ENCODE measurements at places on chromosomes 13 and 19.
A peak's percentile ranks its signal among the peaks of the same experiment; 100 is the strongest.

- no peak for DNase-seq
Measured at GRCh38 chr13:89980896-89981295, 1366.6 kb upstream of the MIR17HG start.

DNA sequence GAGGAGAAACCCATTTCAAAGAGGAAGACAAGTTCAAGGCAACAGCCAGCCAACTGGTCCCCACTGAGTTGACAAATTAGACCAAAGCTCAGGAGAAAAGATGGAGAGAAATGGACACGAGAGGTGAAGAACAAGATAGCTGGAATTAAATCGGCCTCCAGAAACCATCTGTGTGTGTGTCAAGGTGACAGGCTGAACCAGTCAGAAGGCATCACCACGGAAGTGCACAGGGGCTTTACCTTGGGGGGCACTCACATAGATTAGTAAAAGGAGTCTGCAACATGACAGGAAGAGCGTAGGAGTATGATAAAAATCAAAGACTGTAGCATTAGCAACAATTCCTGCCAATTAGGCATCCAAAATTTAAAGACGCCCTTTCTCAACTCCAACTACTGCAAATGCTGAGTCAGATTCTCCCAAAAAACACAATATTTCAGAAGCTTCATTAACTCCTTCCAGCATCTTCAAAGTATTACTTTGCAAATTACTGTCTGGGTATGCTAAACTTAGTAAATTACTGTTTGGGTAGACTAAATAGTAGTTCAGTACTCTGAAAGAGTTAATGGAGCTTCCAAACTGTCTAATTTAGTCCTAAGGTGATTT lies 66.2 kb downstream of the FOXO1 start:
- no peak for DNase-seq

DNA sequence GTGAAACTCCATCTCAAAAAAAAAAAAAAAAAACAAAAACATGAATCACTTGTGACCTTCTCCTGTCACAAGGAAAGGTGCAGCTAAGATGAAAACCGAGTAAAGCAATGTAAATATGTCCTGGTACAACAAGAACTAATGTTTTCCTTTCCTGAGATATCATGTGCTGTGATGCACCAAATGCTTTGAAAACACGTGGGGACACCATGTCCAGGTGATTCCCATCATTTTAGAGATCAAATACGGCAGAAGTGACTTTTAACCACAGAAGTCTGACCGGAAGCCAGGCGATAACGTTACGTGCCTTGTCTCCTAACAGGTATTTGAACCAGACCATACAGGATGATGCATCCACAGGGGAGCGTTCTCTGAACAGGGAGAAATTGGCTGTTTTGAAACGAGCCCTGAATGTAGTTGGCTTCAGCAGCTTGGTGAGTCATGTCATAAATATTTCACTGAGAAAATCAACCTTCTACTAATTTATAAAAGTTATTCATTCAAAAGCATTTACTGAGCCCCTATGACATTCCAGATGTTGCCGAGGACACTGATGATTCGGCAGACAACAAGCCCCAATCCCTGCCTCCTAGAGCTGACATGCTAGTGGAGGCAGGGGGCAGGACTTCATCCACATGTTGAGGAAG lies 328.1 kb downstream of the MYO16 start:
- DNase-seq = no peak

- DNase-seq = no peak
Measured at GRCh38 chr19:41350735-41351338, 2.9 kb downstream of the TGFB1 start.

- no peak for DNase-seq
Measured at GRCh38 chr13:94119360-94119936, 360.0 kb downstream of the DCT start.

DNA sequence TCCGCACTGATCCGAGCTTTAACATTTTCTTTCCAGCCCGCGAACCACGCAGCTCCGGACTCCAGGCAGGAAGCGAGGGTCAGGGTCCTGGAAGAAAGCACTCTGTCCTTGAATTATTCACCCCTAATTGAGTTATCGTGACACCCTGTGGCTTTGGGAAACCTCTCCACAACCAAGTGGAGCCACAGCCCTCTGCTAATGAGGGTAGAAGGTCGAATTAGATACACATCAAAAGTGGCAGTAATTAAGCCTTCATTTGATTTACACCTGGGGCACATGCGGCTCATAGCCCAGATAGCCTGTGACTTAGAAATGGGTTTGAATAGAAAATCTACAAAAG lies 15.9 kb upstream of the RNF17 start:
- DNase-seq = no peak

GRCh38 chr19:1650650-1651567 lies 1.5 kb downstream of the TCF3 start:
- DNase-seq = peak; percentile 31

DNA sequence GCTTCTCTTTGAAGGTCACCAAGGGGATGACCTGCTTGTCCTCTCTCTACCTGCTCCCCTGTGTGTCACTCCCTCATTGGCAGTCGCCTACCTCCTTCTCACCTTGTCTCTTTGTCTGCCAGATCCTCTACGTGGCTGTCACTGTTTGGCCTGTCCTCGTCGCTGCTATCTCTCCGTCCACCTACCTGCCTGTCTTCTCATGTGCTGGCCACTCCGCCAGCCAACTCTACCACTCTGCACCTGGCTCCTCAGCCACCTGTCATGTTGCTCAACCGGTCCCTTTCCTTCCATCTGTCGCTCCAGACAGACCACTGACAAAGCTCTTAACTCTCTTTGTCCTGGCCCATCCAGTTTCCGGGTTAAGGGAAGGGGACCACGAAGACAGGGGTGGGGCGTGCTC lies at the start of gene KLK12:
Gene KLK12 (minus strand): TSS at position 299 of the 400 bp plus-strand sequence. CDS start 381 bp downstream, outside the sequence.
- no peak for DNase-seq

- DNase-seq = no peak
Measured at GRCh38 chr13:26839682-26840081, 79.1 kb upstream of the GPR12 start.

DNA sequence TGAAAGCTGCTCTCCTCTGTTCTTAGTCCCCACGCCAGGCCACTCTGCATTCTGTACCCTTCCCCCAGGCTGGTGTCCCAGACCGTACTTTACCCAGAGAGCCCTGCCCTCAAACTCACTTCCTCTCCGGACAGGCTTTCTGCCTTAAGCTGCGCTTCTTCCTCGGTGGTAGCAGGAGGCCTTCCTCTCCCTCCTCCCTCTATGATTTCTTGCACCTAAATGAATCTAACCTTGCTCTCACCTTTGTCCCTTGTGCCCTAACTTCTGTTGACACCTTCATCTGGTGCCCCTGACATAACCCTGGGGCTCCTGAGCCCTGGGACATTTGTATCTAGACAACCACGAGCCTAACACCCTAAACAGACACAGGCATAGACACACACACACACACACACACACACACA lies 29.6 kb upstream of the CEACAM21 start:
- no peak for DNase-seq

DNA sequence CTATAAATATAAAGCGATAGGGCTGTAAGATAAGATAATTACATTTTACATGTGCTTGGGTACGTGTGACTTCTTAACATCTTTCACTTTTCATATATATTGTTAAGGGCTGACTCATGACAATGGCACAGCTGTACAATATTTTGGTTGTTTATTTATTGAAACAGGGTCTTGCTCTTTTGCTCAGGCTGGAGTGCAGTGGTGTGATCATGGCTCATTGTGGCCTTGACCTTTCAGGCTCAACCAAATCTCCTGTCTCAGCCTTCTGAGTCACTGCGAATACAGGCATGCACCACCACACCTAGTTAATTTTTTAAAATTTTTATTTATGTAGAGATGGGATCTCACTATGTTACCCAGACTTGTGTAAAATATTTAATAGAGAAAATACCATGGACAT lies 2532.4 kb upstream of the PCDH20 start:
- DNase-seq = no peak

GRCh38 chr13:46656786-46657185 lies 103.8 kb downstream of the LRCH1 start:
- no peak for DNase-seq

DNA sequence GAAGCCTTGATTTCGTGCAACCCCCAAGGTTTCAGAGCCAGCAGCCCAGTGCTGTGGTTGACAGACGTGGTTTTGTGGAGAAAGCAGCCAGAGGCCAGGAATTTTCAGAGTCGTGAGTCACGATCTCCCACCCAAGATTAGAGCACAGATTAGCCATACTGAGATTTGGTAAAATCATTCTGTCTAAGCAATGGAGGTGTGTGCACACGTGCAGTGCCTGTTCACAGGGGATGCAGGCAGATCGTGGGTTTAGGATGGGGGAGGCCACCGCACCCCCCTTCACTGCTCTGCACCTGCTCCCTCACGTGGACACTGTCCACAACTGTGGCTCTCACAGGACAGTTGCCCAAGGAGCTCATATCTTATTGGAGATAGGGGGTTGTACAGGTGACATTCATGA lies 46.6 kb upstream of the GPR183 start:
- no peak for DNase-seq

DNA sequence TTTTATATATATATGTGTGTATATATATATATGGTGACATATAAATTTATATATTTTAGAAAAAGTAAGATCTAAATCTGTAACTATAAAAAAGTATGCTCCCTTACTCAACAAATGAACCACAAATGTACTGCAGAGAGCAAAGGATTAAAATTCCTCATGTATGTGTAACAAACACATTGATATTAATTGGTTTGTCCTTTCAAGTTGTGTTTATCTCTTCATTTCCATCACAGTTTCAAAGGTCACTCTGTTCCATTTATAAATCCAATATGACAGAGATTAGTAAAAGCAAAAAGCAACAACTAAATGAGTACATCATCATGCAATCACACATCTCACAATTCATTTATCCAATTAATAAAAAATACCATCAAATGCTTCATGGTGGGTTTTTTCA lies 247.9 kb downstream of the DACH1 start:
- DNase-seq = no peak

GRCh38 chr19:7540761-7541474 lies 5.4 kb downstream of the PNPLA6 start:
- DNase-seq = peak; percentile 45

DNA sequence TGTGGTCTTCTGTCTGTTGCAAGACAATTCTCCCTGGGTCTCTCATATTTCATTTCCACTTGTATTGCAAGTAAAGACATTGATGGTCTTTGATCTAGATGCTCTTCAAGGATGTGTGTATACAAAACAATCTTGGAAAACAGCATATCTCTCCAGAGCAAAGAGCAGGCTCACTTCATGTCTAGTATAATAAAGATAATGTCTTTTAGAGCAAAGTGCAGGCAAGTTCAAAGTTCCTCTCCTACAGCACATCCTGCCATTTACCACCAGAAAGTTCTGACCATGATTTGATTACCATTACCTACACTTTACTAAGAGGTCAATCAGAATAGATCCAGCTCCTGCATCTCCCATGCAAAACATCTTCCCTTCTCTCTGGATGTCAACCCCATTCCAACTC lies 162.8 kb downstream of the DIAPH3 start:
- DNase-seq = no peak

GRCh38 chr13:30792285-30793000 lies 57.1 kb downstream of the ALOX5AP start:
- DNase-seq = no peak

GRCh38 chr13:29022968-29023367 lies 202.8 kb downstream of the MTUS2 start:
- DNase-seq = no peak

DNA sequence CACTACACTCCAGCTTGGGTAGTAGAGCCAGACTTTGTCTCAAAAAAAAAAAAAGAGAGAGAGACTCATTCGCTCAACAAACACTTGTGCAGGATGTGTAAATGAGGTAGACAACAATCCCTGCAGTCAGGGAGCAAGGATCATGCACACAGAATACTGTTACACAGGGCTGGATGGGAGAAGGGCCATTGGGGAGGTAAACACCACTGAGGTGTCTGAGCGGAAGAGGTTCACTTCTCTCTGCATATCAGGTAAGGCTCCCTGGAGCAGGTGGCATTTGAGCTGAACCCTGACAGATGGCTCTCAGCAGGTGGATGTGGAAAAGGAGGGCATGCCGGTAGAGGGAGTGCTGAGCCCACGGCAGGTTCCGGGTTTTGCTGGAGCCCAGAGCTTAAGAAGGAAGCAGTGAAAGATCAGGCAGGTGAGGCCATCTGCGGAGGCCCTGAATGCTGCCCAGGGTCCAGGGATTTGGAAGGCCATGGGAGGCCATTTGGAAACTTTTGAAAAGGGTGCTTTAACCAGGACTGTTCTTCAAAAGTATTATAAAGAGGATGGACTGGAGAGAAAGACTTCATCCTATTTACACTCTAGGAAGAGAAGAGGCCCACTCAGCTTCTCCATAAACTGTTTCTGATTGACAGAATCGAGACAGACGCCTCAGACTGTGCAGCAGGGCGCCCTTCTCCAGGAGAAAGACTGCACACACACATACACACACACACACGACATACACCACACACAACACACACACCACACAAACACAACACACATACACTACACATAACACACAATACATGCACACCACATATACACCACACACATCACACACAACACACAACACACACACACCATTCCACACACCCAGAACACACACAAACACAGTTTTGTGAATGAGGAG lies 199.4 kb downstream of the USP12 start:
- DNase-seq = no peak

- DNase-seq = no peak
Measured at GRCh38 chr13:60837806-60838205, 440.8 kb downstream of the TDRD3 start.

DNA sequence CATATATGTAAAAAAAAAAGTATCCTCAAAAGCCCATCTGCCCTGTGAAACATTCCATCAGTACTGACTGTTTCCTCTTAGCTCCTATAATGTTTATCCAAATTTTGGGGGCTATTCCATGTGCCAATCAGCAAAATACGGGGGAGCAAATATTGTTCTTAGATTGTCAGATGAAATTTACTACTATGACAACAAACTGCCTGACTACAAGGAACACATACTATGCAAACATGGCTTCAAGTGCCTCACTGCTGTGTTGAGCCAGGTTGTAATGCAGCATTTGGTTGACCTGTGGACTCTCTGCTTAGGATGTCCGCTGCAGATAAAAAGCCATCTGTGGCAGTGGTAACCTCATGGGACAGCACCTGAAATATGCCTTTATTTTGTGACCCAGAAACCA lies 98.2 kb upstream of the SCEL start:
- DNase-seq = no peak

DNA sequence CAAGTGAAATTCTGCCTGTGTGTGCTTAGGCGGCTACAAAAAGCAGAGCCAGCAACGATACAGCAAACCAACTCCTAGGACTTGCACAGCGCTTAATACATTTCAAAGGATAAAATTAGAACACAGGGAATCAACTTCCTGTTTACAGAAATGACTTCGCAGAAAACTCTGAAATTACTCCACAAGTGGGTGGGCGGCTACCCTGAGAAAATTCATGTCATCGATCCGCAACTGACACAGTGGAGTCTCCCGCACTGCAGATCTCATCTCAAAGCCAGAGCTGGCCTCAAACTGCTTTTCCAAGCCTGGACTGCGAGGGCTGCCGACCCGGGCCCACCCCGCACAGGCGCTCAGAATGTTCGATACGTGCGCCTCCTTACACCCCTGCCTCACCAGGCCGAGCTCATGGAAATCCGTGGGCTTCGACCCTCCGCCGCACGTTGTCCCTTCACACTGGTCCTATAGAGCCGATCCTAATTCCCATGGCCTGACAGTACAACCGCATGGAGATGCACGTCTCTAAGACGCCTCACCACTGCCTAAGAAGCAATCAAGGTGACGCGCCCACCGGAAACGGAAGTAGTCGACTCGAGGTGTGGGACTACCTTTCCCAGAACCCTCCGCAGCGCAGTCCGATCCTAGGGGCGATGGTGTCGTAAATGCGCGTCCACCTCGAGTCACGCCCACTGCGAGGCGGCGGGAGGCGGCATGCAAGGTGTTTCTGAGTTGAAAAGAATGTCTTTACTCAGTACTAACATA lies at the start of gene ZNF229:
Gene ZNF229 (minus strand): TSS at position 557 of the 759 bp plus-strand sequence. CDS start 5,625 bp downstream, outside the sequence.
- DNase-seq = peak; percentile 61

Measured in stimulated activated CD4-positive, alpha-beta T cell treated with anti-CD3 and anti-CD28 coated beads, Interleukin-4, amount 100 ng/mL, for 48 hours (primary cell).